Aortic smooth muscle cell (primary cell): ENCODE measurements at places on chromosomes 3 and 15. TPM values are rescaled to one million over a fixed set of nuclear protein-coding genes. Genes with fewer than 3 reads are reported as not detected.

CCDC54 gene
- not detected in 2 replicates for total RNA-seq

PRSS50 gene
- total RNA-seq = not detected in 2 replicates

PLSCR5 gene
- total RNA-seq = not detected in 2 replicates

ST8SIA2 gene
- not detected in 2 replicates for total RNA-seq

WNT5A gene
- 39.0 and 85.9 TPM in 2 replicates for total RNA-seq

SERPINI2 gene
- not detected in 2 replicates for total RNA-seq

CP gene
- 17.2 and 63.3 TPM in 2 replicates for total RNA-seq

SPESP1 gene
- 2.4 and 4.7 TPM in 2 replicates for total RNA-seq

SEC22C gene
- 61.0 and 62.5 TPM in 2 replicates for total RNA-seq

ZNF660 gene
- 1.1 and 1.5 TPM in 2 replicates for total RNA-seq

SEMA3G gene
- under 0.01 and 0.19 TPM in 2 replicates for total RNA-seq

ACAP2 gene
- 71.6 and 79.3 TPM in 2 replicates for total RNA-seq

SCAANT1 gene
- not detected in 2 replicates for total RNA-seq

TMEM207 gene
- total RNA-seq = not detected in 2 replicates

MEX3B gene
- 1.6 and 2.5 TPM in 2 replicates for total RNA-seq

CRABP1 gene
- not detected in 2 replicates for total RNA-seq

PP2D1 gene
- not detected in 2 replicates for total RNA-seq

STX19 gene
- total RNA-seq = 0.06 TPM in 1 of 2 replicates, not detected in the other

MINDY4B gene
- total RNA-seq = not detected in 2 replicates

SAMMSON gene
- not detected in 2 replicates for total RNA-seq

ARNT2 gene
- total RNA-seq = 4.6 and 6.5 TPM in 2 replicates

AADAC gene
- total RNA-seq = 10.6 and 48.2 TPM in 2 replicates

PATL2 gene
- 0.62 and 0.92 TPM in 2 replicates for total RNA-seq

CCRL2 gene
- total RNA-seq = 0.87 and 1.7 TPM in 2 replicates

GOLGA6L7 gene
- total RNA-seq = not detected in 2 replicates

C3orf18 gene
- 17.2 and 20.0 TPM in 2 replicates for total RNA-seq

FBXW12 gene
- total RNA-seq = not detected in 2 replicates

MAP6D1 gene
- total RNA-seq = 0.25 and 0.66 TPM in 2 replicates

PSTPIP1 gene
- 1.1 and 1.8 TPM in 2 replicates for total RNA-seq

RBP2 gene
- not detected in 2 replicates for total RNA-seq

PLAAT1 gene
- not detected in 2 replicates for total RNA-seq

CPA3 gene
- total RNA-seq = 0.12 and 0.40 TPM in 2 replicates

ADPRH gene
- 3.6 and 4.0 TPM in 2 replicates for total RNA-seq

KLHL6 gene
- total RNA-seq = 0.19 and 0.26 TPM in 2 replicates

PGBD4 gene
- total RNA-seq = 2.2 and 2.4 TPM in 2 replicates

GOLGA6A gene
- total RNA-seq = not detected in 2 replicates

TGM4 gene
- 0.13 TPM in 1 of 2 replicates, not detected in the other for total RNA-seq

PLCB2 gene
- 0.19 and 0.53 TPM in 2 replicates for total RNA-seq
